Smooth muscle cell of the brain vasculature (primary cell): ENCODE measurements at places on chromosomes 7 and 10.
A peak's percentile ranks its signal among the peaks of the same experiment; 100 is the strongest.

- no peak for DNase-seq
These were observed 720 bp downstream of the SNCG start for GRCh38 chr10:86958901-86959736.

GRCh38 chr10:49104323-49104722, 11.0 kb downstream of the VSTM4 start:
- no peak for DNase-seq

- DNase-seq = no peak
These were observed 2.2 kb upstream of the CUX1 start for GRCh38 chr7:101814991-101815825.

DNA sequence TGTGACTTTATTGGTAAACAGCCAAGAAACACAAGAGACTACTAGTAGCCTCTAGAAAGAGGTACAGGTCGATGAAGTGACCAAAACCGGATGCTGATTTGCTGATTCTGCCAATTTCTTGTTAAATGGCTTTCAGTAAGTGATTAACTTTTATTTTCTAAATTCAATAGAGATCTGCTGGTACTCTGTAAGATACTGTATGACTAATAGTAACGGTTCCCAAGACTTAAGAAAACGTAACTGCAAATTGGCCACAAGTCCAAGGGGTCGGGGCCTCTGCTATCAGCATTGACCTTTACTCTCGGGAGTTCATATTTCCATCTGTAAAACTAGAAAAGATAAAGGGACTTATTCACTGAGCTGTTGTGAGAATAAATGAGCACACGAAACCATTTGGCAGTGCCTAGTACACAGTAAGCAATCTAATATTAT, 1.4 kb downstream of the FAM3C start:
- no peak for DNase-seq

DNA sequence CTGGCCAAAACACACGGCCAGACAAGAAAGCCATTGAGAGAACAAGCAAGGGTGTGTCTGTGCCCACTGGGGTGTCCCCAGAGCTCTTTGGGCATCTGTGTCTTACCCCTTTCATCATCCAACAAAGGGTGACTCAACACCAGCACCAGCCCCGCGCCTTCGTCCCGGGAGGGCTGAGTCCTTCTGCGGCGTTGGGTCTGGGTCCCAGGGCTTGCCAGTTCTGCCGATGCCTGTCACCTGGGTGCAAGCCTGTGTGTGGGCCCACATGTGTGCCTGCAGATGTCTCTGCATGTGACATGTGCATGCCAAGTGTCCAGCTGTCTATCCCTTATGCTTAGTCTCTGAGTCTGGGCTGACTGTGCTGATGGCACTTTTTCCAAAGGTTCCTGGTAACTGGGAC, 24.4 kb upstream of the ELN start:
- no peak for DNase-seq

DNA sequence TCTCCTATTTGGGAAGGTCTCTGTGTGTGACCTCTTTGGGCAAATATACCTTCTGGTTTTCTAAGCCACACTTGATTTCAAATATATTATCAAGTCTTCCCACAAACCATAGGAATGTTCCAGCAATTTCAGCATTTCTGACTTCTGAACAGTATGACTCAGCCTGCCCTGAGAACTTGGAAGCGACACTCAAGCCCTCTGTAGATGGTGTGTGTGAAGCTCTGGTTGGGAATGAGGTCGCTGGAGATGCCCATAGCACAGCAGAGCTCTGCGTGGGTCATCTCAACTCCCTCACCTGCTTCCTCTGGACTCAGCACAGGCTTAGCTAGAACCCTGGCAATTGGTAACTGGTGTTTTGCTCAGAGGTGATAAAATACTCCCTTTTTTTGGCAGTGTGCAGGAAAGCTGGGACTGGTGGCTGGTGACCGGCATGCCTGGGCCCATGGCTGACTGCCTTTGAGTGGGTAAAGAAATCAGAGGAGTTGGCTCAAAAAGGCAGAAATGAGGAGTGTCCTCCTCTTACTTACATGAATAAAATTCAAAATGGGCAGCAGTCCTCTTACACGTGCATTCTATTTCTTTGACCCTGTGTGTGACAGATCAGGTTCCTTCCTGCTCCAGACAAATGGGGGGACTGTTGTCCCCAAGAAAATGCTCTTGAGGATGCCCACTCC, 87.5 kb upstream of the NRP1 start:
- peak; percentile 46 for DNase-seq

DNA sequence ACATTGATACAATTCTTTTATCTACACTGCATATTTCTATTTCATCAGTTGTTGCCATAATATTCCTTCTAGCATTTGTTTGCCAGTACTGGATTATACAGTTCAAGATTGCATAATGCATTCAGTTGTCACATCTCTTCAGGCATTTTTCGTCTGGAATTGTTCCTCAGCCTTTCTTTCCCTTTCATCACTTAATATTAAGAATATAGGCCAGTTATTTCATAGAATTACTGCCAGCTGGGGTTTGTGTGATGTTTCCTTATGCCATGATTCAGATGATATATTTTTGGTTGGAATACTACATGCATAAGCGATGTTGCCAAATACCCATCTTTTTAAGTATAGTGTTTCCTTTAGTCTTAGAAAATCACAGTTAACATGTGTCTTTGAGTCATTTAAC, 20.8 kb downstream of the KIFBP start:
- no peak for DNase-seq

DNA sequence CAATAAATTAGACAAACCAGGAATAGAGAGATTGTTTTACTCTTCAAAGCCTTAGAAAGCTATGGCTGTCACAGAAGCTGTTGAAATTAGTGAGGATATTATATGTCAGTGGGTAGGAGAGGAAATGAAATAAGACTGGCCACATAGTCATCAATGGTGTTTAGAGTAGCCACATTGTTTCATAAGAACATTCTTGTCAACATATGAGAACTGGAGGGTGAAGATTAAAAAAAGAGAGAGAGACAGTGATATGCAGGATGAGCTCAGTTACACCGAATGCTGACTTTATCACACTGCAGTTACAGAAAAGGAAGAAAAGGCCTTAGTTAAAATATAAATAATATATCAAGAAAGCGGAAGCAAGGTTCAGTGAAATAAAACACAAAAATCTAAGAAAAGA, 412.0 kb downstream of the CNTNAP2 start:
- no peak for DNase-seq

DNA sequence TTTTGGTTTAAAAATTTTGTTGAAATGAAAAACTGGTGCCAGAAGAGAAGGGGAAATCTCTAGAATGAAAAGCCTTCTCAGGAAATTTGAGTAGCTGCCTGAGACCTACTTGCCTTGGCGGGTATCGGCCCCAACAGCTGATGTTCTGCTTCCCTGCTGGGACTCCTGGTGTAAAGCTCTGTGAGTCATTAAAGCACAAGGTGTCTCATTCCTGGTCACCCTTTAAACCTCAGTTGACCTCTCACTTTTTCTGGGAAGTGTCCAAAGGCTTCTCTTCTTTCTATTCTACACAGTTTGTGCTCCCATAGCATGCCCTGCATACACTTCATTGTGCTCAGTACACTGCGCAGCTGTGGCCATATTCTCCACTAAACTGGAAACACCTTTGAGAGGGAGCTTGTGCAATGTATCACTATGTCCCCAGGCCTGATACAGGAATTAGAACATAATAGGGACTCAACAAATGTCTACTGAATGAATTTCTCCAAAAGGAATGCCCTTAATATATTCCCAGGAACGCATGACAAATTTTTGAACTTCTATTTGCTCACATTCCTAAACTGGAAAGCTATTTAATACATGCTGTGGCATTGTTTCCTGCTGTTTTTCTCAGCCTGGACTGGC, 303.9 kb downstream of the SDHAF3 start:
- DNase-seq = no peak

- DNase-seq = no peak
These were observed 187.3 kb upstream of the AUTS2 start for GRCh38 chr7:69411018-69411417.

- no peak for DNase-seq
These were observed 163.4 kb downstream of the RAPGEF5 start for GRCh38 chr7:22193450-22193983.

- no peak for DNase-seq
These were observed 236.7 kb upstream of the KLF14 start for GRCh38 chr7:130970696-130971095.

GRCh38 chr7:143256932-143257331, 6.3 kb upstream of the GSTK1 start:
- DNase-seq = no peak

- DNase-seq = no peak
These were observed 626 bp downstream of the ZNF804B start for GRCh38 chr7:88760136-88760515.

GRCh38 chr7:115233809-115234208, 311.9 kb downstream of the MDFIC start:
- no peak for DNase-seq

DNA sequence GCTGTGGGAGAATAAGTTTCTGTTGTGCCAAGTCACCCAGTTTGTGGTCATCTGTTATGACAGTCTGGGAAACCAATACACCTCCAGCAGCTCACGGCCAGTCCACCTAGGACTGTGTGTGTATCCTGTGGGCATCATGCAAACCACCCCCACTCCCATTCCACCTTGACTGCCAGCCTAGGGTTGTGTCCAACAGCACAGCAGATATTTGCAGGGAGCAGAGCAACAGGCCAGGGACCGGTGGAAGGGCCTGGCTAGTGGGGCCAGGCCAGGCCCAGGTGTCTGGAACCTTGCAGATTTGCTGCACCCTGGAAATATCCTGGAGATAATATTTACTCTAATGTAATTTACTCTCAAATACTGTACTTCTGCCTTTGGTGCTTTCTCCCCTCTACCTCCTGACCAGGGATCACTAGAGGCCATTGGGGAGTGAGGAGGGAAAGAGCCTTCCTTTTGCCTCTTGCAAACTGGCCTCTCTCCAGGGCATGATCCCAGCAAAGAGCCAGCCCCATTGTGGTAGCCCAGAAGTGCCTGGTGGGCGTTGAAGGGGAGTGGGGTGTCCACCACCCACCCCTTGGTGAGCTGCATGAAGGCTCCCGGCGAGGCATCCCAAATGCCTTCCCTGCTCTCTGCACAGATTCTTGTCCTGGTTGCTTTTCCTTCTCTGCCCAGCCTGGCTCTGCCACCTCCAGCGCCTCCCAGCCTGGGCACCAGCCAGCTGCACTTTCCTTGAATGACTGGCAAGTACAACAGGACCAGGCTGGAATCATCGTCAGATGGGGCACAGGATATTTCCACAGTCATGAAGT, 15.2 kb upstream of the TPST1 start:
- DNase-seq = no peak

- DNase-seq = no peak
These were observed 2.3 kb upstream of the JAKMIP3 start for GRCh38 chr10:132063432-132063831.

GRCh38 chr10:100529475-100530298, at the start of gene NDUFB8:
NDUFB8 (minus strand) TSS chr10:100529871; CDS start chr10:100529851, 20 bp downstream.
- DNase-seq = peak; percentile 71

GRCh38 chr7:107170051-107170915, 1.5 kb downstream of the HBP1 start:
- DNase-seq = no peak

- no peak for DNase-seq
These were observed 248.9 kb upstream of the IGFBP3 start for GRCh38 chr7:46170021-46170420.

- DNase-seq = no peak
These were observed 23.4 kb downstream of the JAZF1 start for GRCh38 chr7:28157076-28157745.

GRCh38 chr7:78563191-78563590, 764.6 kb downstream of the PHTF2 start:
- DNase-seq = no peak

DNA sequence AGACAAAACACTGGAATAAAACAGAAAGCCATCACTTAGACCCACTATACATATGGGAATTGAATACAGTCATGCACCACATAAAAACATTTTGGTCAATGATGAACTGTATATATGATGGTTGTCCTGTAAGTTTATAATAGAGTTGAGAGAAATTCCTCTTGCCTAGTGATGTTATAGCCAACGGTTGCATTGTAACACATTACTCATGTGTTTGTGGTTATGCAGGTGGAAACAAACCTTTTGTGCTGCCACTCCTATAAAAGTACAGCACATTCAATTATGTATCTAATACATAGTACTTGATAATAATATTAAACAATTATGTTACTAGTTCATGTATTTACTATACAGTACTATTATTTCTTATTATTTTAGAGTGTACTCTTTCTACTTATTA, 381.2 kb upstream of the MBL2 start:
- no peak for DNase-seq

GRCh38 chr7:2019711-2020511, 212.8 kb downstream of the MAD1L1 start:
- peak; percentile 76 for DNase-seq

DNA sequence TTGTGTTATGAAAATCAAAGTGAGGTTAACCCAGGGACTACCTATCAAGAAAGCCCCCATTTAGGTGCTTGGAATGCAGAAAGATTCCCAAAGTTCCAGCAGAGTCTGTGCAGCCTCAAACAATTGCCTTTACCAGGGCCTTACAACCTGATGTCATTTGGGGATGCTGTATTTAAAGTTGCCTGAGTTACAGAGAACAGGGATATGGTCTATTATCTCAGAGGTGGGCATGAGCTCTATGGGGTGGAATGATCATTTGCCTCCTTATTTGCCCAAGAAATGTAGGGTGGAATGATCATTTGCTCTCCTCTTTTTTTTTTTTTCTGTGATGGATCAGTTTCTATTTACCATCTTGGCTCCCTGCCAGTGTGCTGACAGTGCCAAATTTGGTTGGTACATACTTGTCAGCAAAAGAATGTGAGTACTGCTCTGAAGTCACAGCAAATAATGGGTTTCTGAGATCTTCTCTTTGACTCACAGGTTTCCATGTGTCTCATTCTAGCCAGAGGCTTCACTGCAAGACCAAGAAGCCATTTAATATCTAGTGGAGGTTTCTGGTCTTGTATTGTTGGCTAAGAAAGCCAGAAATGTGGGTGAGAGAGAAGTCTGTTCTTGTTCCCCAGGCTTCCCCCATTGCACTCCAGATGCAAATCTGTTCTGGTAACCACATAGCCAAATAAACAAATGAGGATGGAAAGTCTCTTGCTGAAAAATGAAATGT, 45.5 kb upstream of the ZNRF2 start:
- DNase-seq = no peak

GRCh38 chr10:60343254-60343653, 46.4 kb downstream of the ANK3 start:
- no peak for DNase-seq

DNA sequence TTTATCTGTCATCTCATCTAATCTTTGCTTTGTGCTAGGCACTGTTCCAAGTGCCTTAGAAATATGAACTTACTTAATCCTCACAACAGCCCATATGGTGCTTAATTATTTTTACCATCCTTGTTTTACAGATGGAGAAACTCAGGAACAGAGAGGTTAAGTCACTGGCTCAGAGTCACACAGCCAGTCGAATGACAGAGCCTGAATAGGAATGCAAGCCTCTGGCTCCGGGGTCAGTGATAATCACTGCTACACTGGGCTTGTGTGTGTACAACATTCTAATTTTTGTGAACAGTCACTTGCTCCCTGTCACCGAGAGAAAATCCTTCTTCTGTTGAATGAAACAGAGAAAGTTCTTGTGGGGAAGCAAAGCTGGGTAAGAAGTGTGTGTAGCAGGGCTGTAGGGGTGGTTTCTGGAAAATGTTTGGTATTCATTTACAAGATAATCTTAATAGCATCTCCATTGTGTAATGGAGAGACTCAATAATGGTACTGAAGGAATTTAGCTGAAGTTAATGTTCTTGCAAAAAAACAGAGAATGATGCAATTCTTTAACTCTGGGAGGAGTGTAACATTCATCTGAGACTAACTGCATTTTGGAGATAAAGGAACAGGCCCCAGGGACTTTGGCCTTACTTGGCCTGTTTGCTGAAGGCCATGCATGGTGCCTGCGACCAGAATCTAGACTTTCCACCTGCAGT, 290.6 kb downstream of the FRMD4A start:
- no peak for DNase-seq

- no peak for DNase-seq
These were observed 9.2 kb downstream of the INPP5A start for GRCh38 chr10:132546567-132547420.
